ENCODE measurements at places on chromosomes 11 and 22.

- H3K4me3 ChIP-seq, result no peak overlapping the region
- H3K36me3 ChIP-seq, result no peaks in the 10 kb centered on the region
- no peak for DNase-seq
- no peaks in the 10 kb centered on the region for H3K27me3 ChIP-seq
- no peak overlapping the region for H3K27ac ChIP-seq
Measured at GRCh38 chr22:48939441-48940265, 888.0 kb downstream of the BRD1 start.

DNA sequence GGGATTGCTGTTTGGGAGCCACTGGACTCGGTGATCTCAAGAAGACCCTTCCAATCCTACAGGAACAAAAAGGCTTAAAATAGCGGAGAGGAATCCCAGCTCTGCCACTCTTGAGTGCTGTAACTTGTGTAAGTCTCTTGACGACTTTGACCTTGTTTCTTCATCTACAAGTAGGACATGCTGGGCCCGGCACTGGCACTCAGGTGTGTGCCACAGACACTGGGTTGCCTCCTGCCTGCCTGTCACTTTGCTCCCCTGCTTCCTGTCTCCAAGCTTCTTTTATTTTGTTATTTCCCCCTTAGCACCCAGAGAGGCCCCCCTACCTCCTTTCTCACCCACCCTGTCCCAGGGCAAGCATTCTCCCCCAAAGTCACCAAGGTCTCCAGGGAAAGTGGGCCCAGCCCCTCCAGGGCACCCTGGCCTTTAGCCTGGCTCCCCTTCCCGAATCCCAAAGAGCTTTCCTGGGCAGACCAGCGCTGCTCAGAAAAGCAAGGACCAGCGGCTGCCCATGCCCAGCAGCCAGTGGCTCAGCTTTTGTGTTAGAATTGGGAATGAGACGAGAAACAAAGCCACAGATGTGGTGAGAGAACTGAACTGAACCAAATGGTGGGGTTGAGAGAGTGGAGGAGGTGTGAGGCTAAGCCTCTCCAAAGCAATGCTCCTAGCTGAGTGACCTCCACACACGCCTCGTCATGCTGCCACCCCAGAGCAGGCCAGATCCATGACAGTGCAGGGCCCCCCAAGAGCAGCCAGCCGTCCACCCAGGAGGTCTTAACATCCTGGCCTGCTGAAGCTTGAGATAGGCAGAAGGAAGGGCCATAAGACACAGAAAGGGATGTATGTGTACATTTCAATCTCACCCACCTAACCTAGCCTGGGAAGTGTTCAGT is 4.5 kb downstream of the TRIM29 start:
- no peaks in the 10 kb centered on the region for H3K36me3 ChIP-seq
- H3K27ac ChIP-seq, result no peak overlapping the region
- no peak for DNase-seq
- no peaks in the 10 kb centered on the region for H3K4me1 ChIP-seq
- H3K27me3 ChIP-seq, result no peaks in the 10 kb centered on the region

GRCh38 chr22:48477031-48477721 is 1350.5 kb downstream of the BRD1 start:
- no peaks in the 10 kb centered on the region for H3K36me3 ChIP-seq
- no peak overlapping the region for H3K4me3 ChIP-seq
- H3K27me3 ChIP-seq, result no peaks in the 10 kb centered on the region
- H3K4me1 ChIP-seq, result no peaks in the 10 kb centered on the region
- no peak for DNase-seq

GRCh38 chr11:131408025-131408640 is 37.7 kb downstream of the NTM start:
- no peak overlapping the region for H3K27ac ChIP-seq
- H3K4me3 ChIP-seq, result no peak overlapping the region
- H3K27me3 ChIP-seq, result no peaks in the 10 kb centered on the region
- no peaks in the 10 kb centered on the region for H3K4me1 ChIP-seq

- H3K27me3 ChIP-seq, result no peaks in the 10 kb centered on the region
- H3K36me3 ChIP-seq, result no peaks in the 10 kb centered on the region
- H3K4me3 ChIP-seq, result no peak overlapping the region
- H3K27ac ChIP-seq, result no peak overlapping the region
Measured at GRCh38 chr11:2744166-2744565, 44.4 kb upstream of the KCNQ1OT1 start.

- H3K4me1 ChIP-seq, result peaks cover 3% of the 10 kb centered on the region
- no peak overlapping the region for H3K4me3 ChIP-seq
- no peaks in the 10 kb centered on the region for H3K27me3 ChIP-seq
- H3K27ac ChIP-seq, result no peak overlapping the region
- DNase-seq, result no peak
Measured at GRCh38 chr22:31915586-31915985, 28.7 kb upstream of the YWHAH start.

DNA sequence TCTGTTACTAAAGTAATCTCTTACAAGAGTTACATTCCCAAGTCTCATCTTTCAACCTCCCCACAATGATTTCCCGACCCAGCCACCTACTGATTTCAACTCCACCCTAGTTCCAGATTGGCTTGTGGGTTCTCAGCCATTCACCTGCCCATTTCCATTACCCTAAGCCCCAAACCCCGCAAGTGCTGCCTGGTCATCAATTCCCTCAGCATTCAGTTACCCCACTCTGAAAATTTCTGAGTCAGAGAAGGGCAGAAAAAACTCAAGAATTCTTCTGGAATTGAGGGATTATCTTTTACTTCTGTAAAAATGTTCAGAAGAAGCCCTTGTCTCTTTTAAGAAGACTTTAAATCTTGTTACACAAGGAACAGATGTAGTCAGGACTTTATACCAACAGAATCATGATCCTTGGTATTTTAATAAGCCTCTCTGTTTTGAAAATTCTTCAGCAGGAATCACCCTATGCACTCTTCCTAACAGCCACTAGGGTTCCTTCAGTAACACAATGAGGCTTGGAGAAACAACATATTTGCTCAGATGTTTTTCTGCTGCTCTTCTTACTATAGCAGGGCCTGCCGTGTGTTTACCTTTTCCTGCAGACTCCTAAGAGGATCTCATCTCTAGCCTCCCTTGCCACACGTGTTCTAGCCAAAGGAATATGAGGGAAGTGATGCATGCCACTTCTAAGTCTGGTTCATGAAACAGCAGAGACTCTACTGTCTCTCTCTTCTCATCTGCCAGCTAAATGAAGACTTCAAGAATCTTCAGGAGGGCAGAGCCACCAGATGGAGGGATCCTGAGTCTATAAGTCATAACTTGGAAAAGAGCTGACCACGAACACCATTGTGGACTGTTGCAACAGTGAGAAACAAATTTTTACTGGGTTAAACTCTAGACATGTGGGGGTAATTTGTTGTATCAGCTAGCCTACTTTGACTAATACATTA is 29.3 kb upstream of the PAMR1 start:
- H3K27ac ChIP-seq, result no peak overlapping the region
- DNase-seq, result no peak
- H3K36me3 ChIP-seq, result no peaks in the 10 kb centered on the region
- H3K27me3 ChIP-seq, result no peaks in the 10 kb centered on the region

- DNase-seq, result no peak
- no peaks in the 10 kb centered on the region for H3K36me3 ChIP-seq
- H3K27me3 ChIP-seq, result no peaks in the 10 kb centered on the region
- no peak overlapping the region for H3K4me3 ChIP-seq
- peaks cover 26% of the 10 kb centered on the region for H3K4me1 ChIP-seq
Measured at GRCh38 chr11:96213500-96213899, 129.5 kb downstream of the MAML2 start.

DNA sequence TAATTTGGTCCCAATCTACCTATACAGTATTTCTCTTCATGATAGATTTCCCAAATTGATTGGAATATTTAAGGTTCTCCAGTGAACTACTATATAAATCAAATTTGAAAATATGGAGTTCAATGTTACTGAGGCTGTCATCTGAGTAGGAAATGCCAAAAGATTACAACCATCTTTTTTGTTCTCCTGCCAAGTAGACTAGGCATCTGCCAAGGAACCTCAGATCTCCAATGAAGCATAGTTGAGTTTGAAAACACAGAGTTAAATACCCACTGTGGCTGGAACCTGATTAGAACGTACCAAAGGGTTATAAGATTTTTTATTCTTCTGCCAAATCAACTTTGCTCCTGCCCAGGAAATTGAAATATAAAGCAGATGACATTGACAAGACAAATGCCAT is 330.9 kb downstream of the CNTN5 start:
- H3K4me1 ChIP-seq, result peaks cover 18% of the 10 kb centered on the region
- no peak overlapping the region for H3K27ac ChIP-seq
- H3K36me3 ChIP-seq, result no peaks in the 10 kb centered on the region
- H3K27me3 ChIP-seq, result no peaks in the 10 kb centered on the region

GRCh38 chr22:16847271-16847670 is 22.1 kb upstream of the XKR3 start:
- no peak overlapping the region for H3K27ac ChIP-seq
- H3K4me3 ChIP-seq, result no peak overlapping the region
- no peak for DNase-seq
- no peaks in the 10 kb centered on the region for H3K36me3 ChIP-seq

GRCh38 chr11:131966667-131967066 is 596.3 kb downstream of the NTM start:
- no peaks in the 10 kb centered on the region for H3K36me3 ChIP-seq
- H3K4me1 ChIP-seq, result no peaks in the 10 kb centered on the region
- H3K27me3 ChIP-seq, result no peaks in the 10 kb centered on the region
- no peak for DNase-seq

- peaks cover 20% of the 10 kb centered on the region for H3K4me1 ChIP-seq
- H3K36me3 ChIP-seq, result no peaks in the 10 kb centered on the region
- DNase-seq, result no peak
- no peaks in the 10 kb centered on the region for H3K27me3 ChIP-seq
Measured at GRCh38 chr11:122486793-122487495, 168.6 kb upstream of the UBASH3B start.

DNA sequence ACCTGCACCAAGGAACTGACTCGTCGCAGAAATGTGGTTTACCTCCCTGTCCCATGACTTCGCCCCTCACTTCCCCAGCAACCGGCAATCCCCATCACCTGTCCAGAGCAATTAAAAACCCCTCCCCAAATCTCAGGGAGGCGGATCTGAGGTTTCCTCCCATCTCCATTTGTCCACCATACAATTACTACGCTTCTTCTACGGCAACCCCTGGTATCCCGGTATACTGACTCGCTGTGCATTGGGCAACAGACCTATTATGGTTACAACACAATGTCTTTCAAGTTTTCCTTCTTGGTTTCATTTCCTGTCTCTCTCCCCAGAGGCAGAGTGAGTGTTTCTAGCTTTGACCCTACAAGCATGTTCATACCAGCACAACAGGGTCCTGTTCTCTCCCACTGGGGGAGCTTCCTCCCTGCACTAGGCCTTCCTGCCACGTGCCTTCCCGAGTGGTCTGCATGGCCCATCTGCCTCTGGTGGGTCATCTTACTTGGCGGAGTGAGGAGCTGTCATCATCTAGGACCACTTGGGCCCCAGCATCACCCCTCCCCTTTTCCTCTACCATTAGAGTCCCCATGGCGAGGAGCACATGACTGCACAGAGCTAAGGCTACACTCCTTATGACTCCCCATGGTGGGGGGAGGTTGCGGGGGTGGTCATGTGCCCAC is 30.3 kb upstream of the NAP1L4 start:
- no peaks in the 10 kb centered on the region for H3K4me1 ChIP-seq
- H3K4me3 ChIP-seq, result no peak overlapping the region
- no peak for DNase-seq
- no peak overlapping the region for H3K27ac ChIP-seq
- H3K36me3 ChIP-seq, result no peaks in the 10 kb centered on the region

- H3K36me3 ChIP-seq, result no peaks in the 10 kb centered on the region
- no peak overlapping the region for H3K27ac ChIP-seq
- no peak overlapping the region for H3K4me3 ChIP-seq
- peaks cover 14% of the 10 kb centered on the region for H3K4me1 ChIP-seq
Measured at GRCh38 chr11:69054397-69055211, 5.9 kb downstream of the TPCN2 start.

GRCh38 chr11:82085493-82085892 is 648.2 kb downstream of the FAM181B start:
- no peak overlapping the region for H3K27ac ChIP-seq
- H3K4me3 ChIP-seq, result no peak overlapping the region
- H3K4me1 ChIP-seq, result no peaks in the 10 kb centered on the region
- no peaks in the 10 kb centered on the region for H3K36me3 ChIP-seq
- no peak for DNase-seq
- H3K27me3 ChIP-seq, result no peaks in the 10 kb centered on the region

GRCh38 chr22:33209930-33210784 is 152.0 kb upstream of the SYN3 start:
- no peaks in the 10 kb centered on the region for H3K4me1 ChIP-seq
- no peak overlapping the region for H3K27ac ChIP-seq
- H3K36me3 ChIP-seq, result no peaks in the 10 kb centered on the region
- DNase-seq, result no peak

DNA sequence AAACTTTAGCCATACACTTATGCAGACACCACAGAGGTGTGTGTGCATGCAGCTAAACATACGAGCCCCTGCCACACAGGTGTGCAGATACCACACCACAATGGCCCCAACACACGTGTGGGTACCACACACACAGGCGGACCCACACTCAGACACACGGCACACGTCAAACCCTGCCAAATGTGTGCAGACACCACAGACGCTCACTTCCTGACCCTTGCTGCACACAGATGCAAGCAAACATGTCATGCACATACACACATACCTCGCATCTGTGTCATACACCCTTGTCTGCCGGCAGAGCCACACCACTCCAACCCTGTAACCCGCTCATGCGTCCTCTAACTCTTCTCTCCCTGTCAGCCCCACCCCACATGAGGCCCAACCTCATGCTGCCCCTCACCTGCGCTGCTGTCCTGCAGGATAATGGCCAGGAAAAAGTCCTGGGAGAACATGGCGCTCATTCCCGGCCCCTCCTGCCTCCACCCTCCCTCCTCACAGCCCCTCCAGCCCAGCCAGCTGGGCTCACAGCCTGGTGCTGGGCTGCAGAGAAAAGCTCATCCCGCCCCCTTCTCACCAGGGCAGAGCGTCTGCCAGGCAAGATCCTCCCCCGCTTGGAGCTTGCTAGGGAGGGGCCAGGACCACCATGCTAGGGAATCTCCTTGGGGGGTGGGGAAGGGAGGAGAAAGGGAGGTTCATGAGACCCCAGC is 14.2 kb downstream of the SMPD1 start:
- no peak overlapping the region for H3K4me3 ChIP-seq
- H3K36me3 ChIP-seq, result no peaks in the 10 kb centered on the region
- no peaks in the 10 kb centered on the region for H3K27me3 ChIP-seq
- no peaks in the 10 kb centered on the region for H3K4me1 ChIP-seq

- no peaks in the 10 kb centered on the region for H3K36me3 ChIP-seq
- no peak overlapping the region for H3K4me3 ChIP-seq
- no peak for DNase-seq
- H3K27me3 ChIP-seq, result peaks cover 4% of the 10 kb centered on the region
- no peaks in the 10 kb centered on the region for H3K4me1 ChIP-seq
- H3K27ac ChIP-seq, result no peak overlapping the region
Measured at GRCh38 chr11:44351006-44351660, 41.2 kb upstream of the ALX4 start.

DNA sequence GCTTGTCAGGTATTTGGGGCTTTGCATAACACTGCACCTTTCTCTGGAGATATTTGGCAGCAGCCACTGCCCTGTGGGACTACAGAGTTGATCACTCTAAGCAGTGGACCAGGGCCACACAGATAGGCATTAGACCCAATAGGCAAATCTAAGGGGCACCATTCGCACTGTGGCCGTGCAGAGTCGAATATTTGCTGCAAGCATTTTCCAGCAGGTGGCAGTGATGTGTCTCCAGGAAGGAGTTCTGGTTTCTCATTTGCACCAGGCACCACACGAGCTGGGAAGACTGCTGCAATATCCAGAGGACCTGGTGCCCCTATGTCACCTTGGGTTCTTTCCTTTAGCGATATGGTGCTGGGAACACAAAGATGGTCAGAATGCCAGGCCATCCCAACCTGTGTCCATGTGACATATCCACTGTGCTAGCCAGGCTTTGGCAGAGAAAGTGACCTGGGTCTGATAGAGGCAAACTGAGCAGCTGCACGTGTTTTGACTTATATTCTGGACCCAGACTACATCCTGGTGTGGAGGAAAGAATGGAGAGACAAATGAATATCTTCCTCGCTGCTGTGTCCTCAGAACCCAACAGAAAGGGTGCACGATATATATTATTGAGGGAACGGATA is 318.7 kb downstream of the BUD13 start:
- H3K4me1 ChIP-seq, result no peaks in the 10 kb centered on the region
- H3K36me3 ChIP-seq, result no peaks in the 10 kb centered on the region
- H3K27me3 ChIP-seq, result no peaks in the 10 kb centered on the region
- H3K27ac ChIP-seq, result no peak overlapping the region
